NCI-H1930 (cell line): ENCODE measurements at places on chromosomes 12 and 14.

DNA sequence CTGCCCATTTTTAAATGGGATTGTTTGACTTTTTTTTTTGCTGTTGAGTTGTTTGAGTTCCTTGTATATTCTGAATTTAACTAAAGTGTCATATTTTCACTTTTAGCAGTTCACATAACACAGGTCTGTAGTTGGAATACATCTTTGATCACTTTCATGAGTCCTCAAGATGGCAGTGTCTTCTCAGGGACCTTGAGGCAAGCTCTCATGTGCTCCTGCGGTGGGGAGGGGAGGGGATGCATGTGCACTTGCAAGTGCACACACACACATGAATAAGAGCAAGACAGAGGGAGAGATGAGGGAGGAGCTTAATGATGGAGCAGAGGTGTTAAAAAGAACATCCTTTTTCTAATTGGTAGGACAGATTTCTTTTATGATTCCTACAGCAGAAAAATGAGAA lies 291.4 kb upstream of the OR4E1 start:
- no peak for DNase-seq

GRCh38 chr14:53055003-53055402 lies 98.1 kb downstream of the DDHD1 start:
- no peak for DNase-seq

- no peak for DNase-seq
Measured at GRCh38 chr12:4819654-4820053, 90.1 kb upstream of the KCNA1 start.

DNA sequence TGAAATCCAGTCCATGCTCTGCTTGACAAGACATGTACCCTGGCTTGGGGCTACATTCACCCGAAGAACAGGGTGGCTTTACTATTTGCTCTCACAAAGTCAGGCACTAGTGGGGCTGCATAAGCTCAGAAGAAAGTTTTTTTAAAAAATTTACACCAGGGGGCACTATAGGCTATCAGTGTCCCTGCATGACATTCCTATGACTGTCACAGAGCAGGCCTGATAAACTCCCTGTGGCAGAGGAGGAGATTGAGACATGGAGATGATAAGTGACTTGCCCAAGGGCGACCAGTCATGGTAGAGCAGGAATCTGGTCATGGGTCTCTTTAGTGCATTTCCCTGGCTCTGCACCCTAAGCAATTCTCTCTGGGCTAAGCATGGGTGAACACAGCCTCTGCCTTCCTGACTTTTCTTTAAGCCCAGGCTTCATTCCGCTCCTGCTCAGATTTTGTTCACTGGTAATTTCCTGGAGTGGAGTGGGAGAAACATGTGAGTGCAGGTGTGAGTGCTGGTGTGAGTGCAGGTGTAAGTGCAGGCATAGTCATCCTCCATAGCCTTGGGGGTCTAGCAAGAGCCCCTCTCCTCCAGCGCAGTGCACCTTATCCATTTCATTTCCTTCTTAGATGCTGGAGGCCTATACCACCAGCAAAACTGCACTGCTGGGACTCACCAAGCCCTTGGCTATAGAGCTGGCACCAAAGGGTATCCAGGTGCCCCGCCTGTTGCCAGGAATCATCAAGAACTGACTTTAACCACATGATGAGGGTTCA lies 91.6 kb downstream of the DHRS2 start:
- no peak for DNase-seq

GRCh38 chr14:45084946-45085346 lies 1.0 kb downstream of the PRPF39 start:
- no peak for DNase-seq

- DNase-seq = no peak
Measured at GRCh38 chr12:88248606-88249005, 106.5 kb downstream of the TMTC3 start.

- DNase-seq = peak; percentile 11
Measured at GRCh38 chr12:107564946-107565345, 120.7 kb upstream of the PWP1 start.

- no peak for DNase-seq
Measured at GRCh38 chr14:68884031-68885030, 91.5 kb upstream of the ZFP36L1 start.

DNA sequence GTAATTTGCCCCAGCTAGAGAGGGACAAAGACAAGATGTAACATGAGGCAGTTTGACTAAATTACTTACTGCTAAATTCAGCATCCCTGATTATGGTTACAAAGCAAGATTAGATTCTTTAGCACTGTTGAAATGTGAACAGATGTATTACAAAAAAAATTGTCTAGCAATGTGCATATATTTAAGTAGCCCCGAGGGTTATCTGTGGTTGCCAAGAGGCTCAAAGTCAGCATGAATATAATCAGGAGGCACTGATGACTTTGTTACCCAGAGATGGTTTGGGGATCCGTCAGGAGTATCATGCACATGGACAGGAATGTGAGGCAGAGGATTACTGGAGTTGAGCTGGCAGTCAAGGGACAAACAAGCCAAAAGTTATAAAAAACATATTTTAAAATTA lies 356.9 kb upstream of the CCDC196 start:
- no peak for DNase-seq

GRCh38 chr12:47868552-47869031 lies 36.2 kb downstream of the VDR start:
- DNase-seq = no peak

DNA sequence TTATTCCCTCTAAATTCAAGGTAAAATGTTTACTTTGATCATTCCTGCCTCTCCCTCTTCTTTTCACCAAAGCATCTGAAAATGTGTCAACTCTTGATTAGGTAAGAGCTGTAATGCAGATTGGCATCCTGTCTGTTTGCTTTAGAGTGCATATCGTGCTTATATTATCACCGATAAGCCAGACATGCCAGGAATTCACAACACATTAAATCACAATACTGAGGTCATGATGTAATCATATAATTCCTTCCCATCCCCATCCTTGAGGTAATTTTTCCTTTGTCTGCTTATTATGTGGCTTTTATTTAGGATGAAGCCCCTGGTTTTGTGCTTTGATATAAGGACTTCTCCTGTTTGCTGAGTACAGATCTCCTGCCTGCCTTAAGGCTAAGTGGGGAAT lies 10.2 kb downstream of the DDX47 start:
- DNase-seq = no peak

GRCh38 chr14:88243946-88244345 lies 79.1 kb downstream of the KCNK10 start:
- DNase-seq = no peak

DNA sequence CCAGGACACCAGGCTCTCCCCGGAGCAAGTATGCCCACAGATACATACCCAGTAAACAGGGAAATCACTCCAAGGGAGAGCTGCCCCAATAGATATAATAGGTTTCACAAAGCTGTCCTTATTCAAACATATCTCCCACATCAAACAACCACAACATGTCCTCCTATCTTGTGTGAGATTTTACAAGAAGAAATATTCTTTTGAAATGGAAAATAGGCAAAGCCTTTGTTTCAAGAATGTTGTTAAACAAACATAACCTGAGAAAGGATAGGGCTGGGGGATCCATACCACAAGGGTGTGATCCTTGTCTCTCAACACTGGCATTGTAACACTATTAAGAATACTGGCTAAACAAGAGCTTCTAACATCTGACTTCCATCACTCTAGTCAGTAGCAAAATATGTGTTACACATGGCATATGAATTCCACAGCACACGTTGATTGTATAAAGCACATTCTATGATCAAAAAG lies 32.9 kb downstream of the LGR5 start:
- DNase-seq = no peak

DNA sequence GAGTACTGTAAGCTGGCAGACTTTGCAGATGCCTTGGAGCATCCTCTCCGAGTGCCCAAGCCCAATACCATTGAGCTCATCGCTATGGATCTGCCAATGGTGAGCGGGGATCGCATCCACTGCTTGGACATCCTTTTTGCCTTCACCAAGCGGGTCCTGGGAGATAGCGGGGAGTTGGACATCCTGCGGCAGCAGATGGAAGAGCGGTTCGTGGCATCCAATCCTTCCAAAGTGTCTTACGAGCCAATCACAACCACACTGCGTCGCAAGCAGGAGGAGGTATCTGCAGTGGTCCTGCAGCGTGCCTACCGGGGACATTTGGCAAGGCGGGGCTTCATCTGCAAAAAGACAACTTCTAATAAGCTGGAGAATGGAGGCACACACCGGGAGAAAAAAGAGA lies 41.6 kb downstream of the FIGNL2 start:
- no peak for DNase-seq

DNA sequence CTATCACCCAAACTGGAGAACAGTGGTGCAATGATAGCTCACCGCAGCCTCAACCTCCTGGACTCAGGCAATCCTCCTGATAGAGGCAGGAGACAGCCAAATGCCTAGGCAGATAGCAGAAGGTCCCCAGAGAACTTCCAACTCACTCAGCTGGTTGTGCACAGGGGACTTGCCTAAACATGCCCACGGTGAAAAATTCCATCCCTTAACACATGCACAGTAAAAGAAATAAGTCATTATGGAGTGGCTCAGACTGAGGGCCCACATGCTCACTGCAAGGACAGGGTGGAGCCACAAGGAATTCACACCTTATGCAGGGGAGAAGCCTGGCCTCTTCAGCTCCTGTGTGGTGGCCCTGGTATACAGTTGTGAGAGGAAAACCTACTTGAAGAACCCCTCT lies 525.8 kb upstream of the ATP2B1 start:
- no peak for DNase-seq

- DNase-seq = no peak
Measured at GRCh38 chr12:1560704-1561103, 33.7 kb downstream of the FBXL14 start.

DNA sequence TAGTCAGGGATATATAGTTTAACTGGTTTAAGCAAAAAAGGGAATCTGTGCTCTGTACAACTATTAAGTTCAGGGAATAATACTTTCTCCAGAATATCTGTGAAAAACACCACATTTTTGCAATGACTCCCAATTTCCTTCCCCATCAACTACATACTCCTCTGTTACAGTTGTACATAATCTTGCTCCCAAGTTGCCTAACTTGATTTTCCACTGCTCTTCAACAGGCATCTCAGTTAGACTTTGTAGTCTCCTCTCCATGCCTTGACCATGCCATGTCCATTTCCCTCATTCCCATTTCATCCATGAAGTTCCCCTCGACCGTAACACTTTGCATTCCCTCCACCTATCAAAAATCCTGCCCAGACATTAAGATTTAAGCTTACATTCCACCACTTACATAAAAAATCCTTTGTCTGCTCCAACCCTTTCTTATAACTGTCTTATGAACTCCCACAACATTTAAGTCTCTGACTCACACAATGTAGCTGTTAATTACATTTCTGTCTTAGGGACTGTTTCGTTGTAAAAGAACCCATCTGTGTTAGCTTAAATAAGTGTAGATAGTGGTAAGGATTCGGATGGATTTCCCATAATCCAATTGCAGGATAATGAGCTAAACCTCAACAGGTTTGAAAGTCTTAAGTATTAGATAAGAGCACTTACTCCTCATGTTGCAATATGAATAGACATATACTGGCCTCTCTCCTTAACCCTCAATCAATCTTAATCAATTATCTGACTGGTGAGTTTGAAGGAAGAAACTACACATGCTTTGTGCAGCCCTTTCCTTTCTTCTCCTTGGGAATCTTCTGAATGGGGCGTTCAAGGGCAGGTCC lies 156.5 kb downstream of the PAWR start:
- no peak for DNase-seq

DNA sequence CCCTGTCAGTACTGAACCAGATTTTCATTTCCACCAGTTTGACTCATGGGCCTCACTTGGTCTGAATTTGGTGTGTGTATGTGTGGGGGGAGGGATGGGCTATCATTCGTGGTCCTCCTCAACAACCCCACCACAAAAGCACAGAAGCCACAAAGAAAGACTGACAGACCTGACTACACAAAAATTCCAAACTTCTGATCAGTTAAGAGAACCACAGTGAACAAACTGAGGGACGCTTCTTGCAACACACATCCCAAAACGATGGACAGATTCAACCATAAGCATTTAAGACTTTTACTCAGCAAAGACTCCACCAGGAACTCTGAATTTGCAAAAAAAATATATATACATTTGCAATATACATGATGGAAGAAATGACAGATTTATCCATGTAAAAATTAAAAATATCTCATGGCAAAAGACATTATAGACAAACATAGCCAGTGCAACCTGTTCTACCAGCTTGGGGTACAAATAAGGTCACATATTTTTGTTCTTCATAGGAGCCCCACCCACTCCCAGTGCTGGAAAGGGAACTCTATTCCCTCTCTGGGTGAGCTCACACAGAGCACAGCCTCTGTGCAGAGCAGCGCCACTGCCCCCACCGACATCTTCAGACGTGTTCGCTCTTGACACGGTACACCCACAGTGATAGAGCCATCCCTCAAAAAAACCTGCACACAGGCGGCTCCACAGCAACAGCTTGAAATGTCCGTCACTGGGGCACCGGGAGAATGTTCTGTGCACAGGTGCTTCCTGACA lies 49.7 kb downstream of the JAG2 start:
- DNase-seq = no peak

DNA sequence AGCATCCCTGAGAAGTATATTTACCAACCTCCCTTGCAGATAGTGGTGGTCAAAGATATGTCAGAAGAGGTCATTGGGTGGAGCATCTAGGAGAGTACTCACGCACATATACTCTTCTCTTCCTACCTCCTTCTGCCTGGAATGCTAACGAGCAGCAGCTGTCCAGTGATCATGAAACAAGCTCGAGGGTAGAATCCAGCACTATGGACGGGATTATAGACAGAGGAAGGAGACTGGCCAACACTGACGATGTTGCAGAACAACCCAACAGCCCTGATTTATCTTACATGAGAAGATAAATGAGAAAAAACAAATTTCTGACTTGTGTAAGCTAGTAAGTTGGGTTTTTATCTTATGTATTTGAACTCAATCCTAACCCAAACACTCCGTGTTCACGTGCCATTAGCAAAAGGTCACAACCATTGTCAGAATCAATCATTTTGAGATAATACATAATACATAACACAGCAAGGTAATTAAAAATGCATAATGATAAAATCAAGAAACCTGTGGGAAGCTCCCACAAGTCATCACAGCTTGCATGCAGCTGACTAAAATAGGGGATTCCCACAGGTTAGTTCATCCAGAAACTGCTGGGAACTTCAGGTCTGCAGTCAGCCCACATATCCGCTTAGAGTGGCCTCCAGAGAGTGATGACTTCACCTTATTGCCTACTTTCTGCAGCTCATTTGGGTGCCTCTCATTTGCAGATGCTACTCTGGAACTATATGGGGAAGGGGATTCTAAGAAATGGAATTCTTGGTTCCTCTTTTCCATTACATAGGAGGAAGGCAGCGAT lies 36.3 kb upstream of the STK38L start:
- DNase-seq = no peak

- DNase-seq = no peak
Measured at GRCh38 chr12:58728397-58728796, 191.9 kb downstream of the LRIG3 start.

- no peak for DNase-seq
Measured at GRCh38 chr12:132525833-132526455, 36.0 kb downstream of the FBRSL1 start.

- no peak for DNase-seq
Measured at GRCh38 chr12:53295891-53296219, 513 bp downstream of the PFDN5 start.

GRCh38 chr14:61188978-61189808 lies 91.9 kb downstream of the TMEM30B start:
- no peak for DNase-seq
